Activated CD4-positive, alpha-beta T cell treated with anti-CD3 and anti-CD28 coated beads for 36 hours (primary cell): ENCODE measurements at places on chromosomes 12 and 14. TPM values are rescaled to one million over a fixed set of nuclear protein-coding genes. Genes with fewer than 3 reads are reported as not detected.

Gene PLXNC1
- 5.3 TPM for total RNA-seq

- DNase-seq: no peak
These were observed 54.7 kb downstream of the SLC6A12 start for GRCh38 chr12:159156-159782.

Gene STK38L
- total RNA-seq: 24.9 TPM

DNA sequence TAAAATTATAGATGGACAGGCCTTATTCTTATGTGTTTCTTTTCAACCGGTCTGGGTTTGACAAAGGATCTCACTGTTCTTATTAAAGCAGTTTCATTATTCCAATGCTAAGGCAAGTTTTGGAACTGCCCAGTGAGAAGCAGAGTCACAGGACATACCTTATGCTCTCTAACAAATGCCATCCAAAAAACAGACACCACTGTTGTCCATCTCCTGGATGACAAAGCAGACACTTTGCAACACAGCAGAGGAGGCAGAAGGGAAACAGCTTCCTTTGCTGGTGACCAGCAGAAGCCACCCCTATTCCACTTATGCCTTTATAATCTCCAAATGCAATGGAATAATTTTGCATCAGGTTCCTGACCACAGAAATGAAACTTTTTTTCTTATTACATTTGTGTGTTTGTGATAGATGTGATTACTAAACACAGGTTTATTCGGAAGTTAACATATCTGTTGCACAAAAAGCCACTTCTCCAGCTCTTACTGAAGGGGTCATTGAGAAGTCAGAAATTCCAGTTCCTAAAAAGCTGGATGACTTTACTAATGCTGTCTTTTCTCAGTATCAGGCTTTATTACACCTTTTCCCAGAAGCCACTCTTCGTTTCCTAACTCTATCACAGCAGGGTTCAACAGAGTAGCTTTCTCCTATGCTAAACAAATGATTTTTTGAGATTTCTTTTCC lies 115.6 kb downstream of the BTG1 start:
- DNase-seq: no peak

GRCh38 chr12:120413901-120414695 lies 23.8 kb upstream of the COX6A1 start:
- DNase-seq: no peak

DNA sequence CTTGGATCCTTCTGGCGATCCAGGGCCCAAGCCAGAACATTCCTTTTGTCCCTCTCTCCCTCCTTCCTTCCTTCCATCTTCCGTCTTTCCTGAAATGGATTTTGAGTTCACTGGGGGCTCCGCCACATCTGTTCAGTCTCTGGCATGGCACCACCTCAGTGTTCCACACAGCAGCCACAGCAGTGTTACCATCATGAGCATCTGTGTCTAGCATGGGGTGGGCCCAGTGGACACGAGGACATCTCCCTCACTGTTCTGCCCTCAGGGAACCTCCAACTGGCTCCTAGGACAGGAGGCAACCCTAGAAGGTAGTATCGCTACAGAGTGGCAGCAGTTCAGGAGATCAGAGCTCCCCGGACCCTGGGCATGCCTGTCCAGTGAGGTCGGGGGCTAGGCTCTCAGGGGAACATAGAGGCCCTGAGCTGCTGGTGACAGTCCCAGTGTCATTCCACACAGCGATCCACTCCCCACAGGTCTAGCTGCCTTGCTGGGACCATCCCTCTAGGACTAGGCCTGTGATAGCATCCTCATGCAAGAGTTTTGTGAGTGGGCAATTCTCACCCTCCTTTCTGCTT lies 59.0 kb downstream of the GALNT16 start:
- DNase-seq: no peak

- peak; percentile 64 for DNase-seq
These were observed 72.4 kb downstream of the TTC9 start for GRCh38 chr14:70714055-70714550.

DNA sequence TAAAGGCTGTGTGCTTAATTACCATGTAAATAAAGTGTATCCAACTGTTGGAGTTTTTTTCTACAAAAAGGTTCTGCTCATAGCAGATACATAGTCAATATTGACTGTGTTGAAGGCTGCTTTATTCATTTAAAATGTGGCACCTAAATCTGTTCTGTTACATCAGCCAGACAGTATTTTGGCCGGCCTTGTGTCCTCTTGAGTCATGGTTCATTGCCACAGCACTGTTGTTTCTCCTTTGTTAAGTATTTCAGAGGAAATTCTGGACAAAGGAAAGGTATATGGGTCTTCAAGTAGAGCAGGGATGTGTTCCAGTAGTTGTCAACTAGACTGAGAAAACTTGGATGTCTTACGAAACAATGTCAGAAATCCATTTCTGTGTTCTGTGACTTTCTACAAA lies 95.5 kb downstream of the SLC38A6 start:
- no peak for DNase-seq

Gene RNASE3
- not detected for total RNA-seq
